ENCODE measurements at places on chromosomes 11 and 22.

DNA sequence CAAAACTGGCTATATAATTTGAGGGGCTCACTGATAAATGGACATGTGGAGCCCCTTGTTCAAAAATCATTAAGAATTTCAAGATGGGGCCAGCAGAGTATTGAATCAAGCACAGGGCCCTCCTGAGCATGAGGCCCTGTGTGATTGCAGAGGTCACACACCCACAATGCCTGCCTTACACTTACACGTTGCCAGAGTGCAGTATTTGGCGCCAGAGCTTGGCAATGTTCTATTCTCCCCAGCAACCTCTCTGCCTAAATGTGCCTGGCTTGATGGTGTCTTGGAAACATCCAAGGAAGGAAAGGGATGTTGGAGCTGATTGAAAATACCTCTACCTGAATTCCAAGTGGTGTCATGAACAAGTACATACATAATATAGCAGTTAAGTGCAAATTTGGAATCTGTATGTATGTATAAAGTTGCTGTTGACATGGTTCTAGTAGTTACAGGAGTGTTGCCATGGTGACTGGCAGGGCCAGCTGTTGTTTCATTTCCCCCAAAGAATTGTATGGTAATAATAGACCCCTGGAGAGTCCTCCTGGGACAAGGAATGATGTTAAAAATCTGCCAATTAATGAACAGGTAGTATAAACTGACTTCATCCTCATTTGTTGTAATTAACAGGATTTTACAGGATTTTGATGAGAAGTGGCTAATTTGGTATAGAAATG lies 205.7 kb upstream of the NAV2 start:
- H3K36me3 ChIP-seq: no peaks in the 10 kb centered on the region
- H3K27ac ChIP-seq: no peak overlapping the region
- no peaks in the 10 kb centered on the region for H3K27me3 ChIP-seq
- H3K4me3 ChIP-seq: no peak overlapping the region
- H3K4me1 ChIP-seq: peaks cover 8% of the 10 kb centered on the region

- no peak for DNase-seq
- H3K4me3 ChIP-seq: peak overlapping the region; percentile 57
- peaks cover 15% of the 10 kb centered on the region for H3K4me1 ChIP-seq
- no peaks in the 10 kb centered on the region for H3K36me3 ChIP-seq
Measured at GRCh38 chr11:72780296-72781062, 13.4 kb downstream of the STARD10 start.

- H3K4me1 ChIP-seq: no peaks in the 10 kb centered on the region
- no peaks in the 10 kb centered on the region for H3K36me3 ChIP-seq
- DNase-seq: no peak
- no peak overlapping the region for H3K4me3 ChIP-seq
- no peaks in the 10 kb centered on the region for H3K27me3 ChIP-seq
Measured at GRCh38 chr22:27952091-27952490, 33.0 kb upstream of the PITPNB start.

- H3K27ac ChIP-seq: no peak overlapping the region
- H3K4me3 ChIP-seq: no peak overlapping the region
- no peaks in the 10 kb centered on the region for H3K36me3 ChIP-seq
- no peak for DNase-seq
- H3K4me1 ChIP-seq: no peaks in the 10 kb centered on the region
Measured at GRCh38 chr22:42561856-42562255, 8.1 kb downstream of the SERHL2 start.

- no peaks in the 10 kb centered on the region for H3K4me1 ChIP-seq
- no peaks in the 10 kb centered on the region for H3K27me3 ChIP-seq
- no peak overlapping the region for H3K4me3 ChIP-seq
- no peak overlapping the region for H3K27ac ChIP-seq
Measured at GRCh38 chr11:35214792-35215193, 75.8 kb downstream of the CD44 start.

GRCh38 chr11:104898685-104899013 lies 389 bp upstream of the CASP12 start:
- DNase-seq: no peak
- no peak overlapping the region for H3K4me3 ChIP-seq
- no peaks in the 10 kb centered on the region for H3K36me3 ChIP-seq
- no peaks in the 10 kb centered on the region for H3K4me1 ChIP-seq
- H3K27me3 ChIP-seq: no peaks in the 10 kb centered on the region

- no peaks in the 10 kb centered on the region for H3K36me3 ChIP-seq
- peak; percentile 61 for DNase-seq
- no peaks in the 10 kb centered on the region for H3K4me1 ChIP-seq
- no peaks in the 10 kb centered on the region for H3K27me3 ChIP-seq
- no peak overlapping the region for H3K4me3 ChIP-seq
Measured at GRCh38 chr11:56841210-56841810, 92.8 kb upstream of the OR9G4 start.

DNA sequence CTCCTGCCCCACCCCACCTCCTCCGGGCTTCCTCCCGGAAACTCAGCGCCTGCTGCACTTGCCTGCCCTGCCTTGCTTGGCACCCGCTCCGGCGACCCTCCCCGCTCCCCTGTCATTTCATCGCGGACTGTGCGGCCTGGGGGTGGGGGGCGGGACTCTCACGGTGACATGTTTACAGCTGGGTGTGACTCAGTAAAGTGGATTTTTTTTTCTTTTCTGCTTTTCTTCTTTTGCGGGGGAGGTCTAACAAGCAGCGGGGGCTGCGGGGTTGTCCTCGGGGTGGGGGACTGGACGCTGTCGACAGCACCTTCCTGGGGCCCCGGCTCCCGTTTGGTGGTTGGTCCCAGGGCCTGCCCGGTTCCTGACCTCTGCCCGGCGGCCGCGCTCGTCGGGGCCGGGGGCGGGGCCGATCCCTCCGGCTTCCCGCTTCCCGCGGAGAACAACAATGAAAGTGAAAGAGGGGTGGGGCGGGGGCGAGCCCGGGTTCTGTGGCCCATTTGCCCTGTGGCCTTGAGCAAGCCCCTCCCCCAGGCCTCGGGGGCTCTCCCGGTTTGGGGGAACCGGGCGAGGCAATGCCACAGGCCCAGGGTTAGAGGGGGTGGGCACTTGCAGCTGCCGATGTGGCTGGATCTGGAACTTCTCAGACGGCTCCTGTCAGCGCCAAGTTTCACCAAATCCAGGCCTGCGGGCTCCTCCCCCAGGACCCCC lies 975 bp upstream of the MDK start:
- H3K4me1 ChIP-seq: peaks cover 4% of the 10 kb centered on the region
- no peaks in the 10 kb centered on the region for H3K36me3 ChIP-seq

DNA sequence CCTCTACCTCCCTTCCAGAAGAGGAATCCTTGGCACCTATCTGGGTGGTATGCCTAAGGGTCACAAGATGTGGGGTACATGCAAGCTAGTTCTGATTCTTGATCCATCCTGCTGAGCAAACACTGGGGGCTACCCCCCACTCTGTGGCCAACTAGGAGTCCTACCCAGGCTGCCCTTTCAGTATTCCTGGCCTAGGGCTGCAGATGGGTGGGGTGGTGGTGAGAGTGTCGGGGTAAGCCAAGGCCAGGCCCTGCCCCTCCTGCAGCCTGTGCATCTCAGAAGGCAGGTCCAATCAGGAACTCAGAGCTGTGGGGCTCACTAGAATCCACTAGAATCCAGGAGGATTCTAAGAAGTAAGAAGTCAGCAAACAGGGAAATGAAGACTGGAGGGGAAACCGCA lies 10.9 kb downstream of the SSH3 start:
- DNase-seq: no peak
- no peak overlapping the region for H3K4me3 ChIP-seq
- H3K27ac ChIP-seq: no peak overlapping the region
- H3K27me3 ChIP-seq: no peaks in the 10 kb centered on the region
- 0 out of 2 replicates have a peak, but pooled peaks cover 5% of the 10 kb centered on the region for H3K4me1 ChIP-seq

GRCh38 chr11:23353611-23354010 lies 493.3 kb upstream of the CCDC179 start:
- H3K36me3 ChIP-seq: no peaks in the 10 kb centered on the region
- no peak for DNase-seq
- H3K27ac ChIP-seq: no peak overlapping the region
- no peaks in the 10 kb centered on the region for H3K27me3 ChIP-seq

GRCh38 chr11:5928271-5928670 lies 13.8 kb upstream of the OR56A3 start:
- no peaks in the 10 kb centered on the region for H3K27me3 ChIP-seq
- DNase-seq: no peak
- H3K36me3 ChIP-seq: no peaks in the 10 kb centered on the region
- H3K4me1 ChIP-seq: no peaks in the 10 kb centered on the region
- no peak overlapping the region for H3K27ac ChIP-seq
- no peak overlapping the region for H3K4me3 ChIP-seq

- H3K27me3 ChIP-seq: no peaks in the 10 kb centered on the region
- H3K36me3 ChIP-seq: no peaks in the 10 kb centered on the region
- H3K27ac ChIP-seq: no peak overlapping the region
- H3K4me3 ChIP-seq: no peak overlapping the region
- no peaks in the 10 kb centered on the region for H3K4me1 ChIP-seq
Measured at GRCh38 chr22:17824457-17824856, 50.2 kb upstream of the BID start.

DNA sequence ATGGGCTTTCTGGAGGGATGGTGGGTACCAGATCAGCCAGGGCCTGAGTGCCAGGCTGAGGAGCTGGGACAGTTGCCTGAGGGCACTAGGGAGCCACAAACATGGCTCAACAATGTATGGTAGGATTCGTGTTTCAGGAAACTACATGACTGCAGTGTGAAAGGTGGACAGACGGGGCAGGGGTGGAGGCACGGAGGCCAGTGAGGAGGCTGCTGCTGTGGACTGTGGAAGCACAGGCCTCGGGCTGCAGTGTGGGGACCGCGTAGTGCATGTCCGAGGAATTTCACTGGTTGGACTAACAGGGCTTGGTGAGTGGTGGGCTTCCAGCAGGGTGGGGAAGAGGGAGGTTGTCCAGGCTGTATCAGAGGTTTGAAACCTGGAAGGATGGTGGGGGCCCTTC lies 7.8 kb downstream of the P2RY2 start:
- no peaks in the 10 kb centered on the region for H3K4me1 ChIP-seq
- H3K4me3 ChIP-seq: no peak overlapping the region
- H3K36me3 ChIP-seq: no peaks in the 10 kb centered on the region
- no peak for DNase-seq
- H3K27ac ChIP-seq: no peak overlapping the region
- H3K27me3 ChIP-seq: no peaks in the 10 kb centered on the region

DNA sequence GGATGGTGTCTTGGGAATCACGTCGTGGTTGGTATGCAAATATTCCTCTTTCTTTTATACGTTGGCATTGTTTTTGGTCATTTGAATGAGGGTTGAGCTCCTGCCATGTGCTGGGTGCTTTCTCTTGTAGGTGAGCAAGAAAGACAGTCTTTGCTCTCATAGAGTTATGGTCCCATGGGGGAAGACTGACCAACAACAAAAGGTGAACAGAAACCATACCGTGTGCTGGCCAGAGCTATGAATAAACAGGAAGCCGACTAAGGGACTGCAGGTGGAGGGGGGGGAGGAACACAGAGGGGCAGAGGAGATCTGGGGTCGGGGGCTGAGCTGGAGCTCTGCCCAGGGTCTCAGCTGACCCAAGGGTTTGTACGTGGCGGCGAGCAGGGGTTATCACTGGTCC lies 245.3 kb downstream of the CTTN start:
- DNase-seq: no peak
- H3K4me3 ChIP-seq: no peak overlapping the region
- no peaks in the 10 kb centered on the region for H3K4me1 ChIP-seq
- H3K36me3 ChIP-seq: no peaks in the 10 kb centered on the region
- peaks cover 84% of the 10 kb centered on the region for H3K27me3 ChIP-seq

- no peaks in the 10 kb centered on the region for H3K36me3 ChIP-seq
- no peak for DNase-seq
- peaks cover 94% of the 10 kb centered on the region for H3K27me3 ChIP-seq
- no peak overlapping the region for H3K27ac ChIP-seq
- H3K4me3 ChIP-seq: no peak overlapping the region
Measured at GRCh38 chr11:64637334-64638017, 46.5 kb downstream of the SLC22A12 start.

- H3K36me3 ChIP-seq: no peaks in the 10 kb centered on the region
- H3K27ac ChIP-seq: no peak overlapping the region
- no peak for DNase-seq
- H3K4me3 ChIP-seq: no peak overlapping the region
Measured at GRCh38 chr11:69648679-69649575, 8.0 kb downstream of the CCND1 start.

- no peak overlapping the region for H3K4me3 ChIP-seq
- no peaks in the 10 kb centered on the region for H3K4me1 ChIP-seq
- no peaks in the 10 kb centered on the region for H3K27me3 ChIP-seq
- H3K27ac ChIP-seq: no peak overlapping the region
Measured at GRCh38 chr22:20058989-20059770, 20.9 kb upstream of the DGCR8 start.
